ENCODE measurements at places on chromosomes 3 and 15. TPM values are rescaled to one million over a fixed set of nuclear protein-coding genes. Genes with fewer than 3 reads are reported as not detected.

KLF15 gene
- not detected for total RNA-seq

- DNase-seq: no peak
- H3K4me3 ChIP-seq: no peak overlapping the region
- H3K27ac ChIP-seq: no peak overlapping the region
- peaks cover 2% of the 10 kb centered on the region for H3K27me3 ChIP-seq
- no peaks in the 10 kb centered on the region for H3K36me3 ChIP-seq
These were observed 36.2 kb upstream of the COL8A1 start for GRCh38 chr3:99602183-99602582.

- H3K4me1 ChIP-seq: peaks cover 55% of the 10 kb centered on the region
- peak; percentile 63 for DNase-seq
- H3K27ac ChIP-seq: peak overlapping the region; percentile 99
- H3K4me3 ChIP-seq: peak overlapping the region; percentile 95
These were observed 674 bp downstream of the SERP1 start for GRCh38 chr3:150545419-150546225.

- H3K4me1 ChIP-seq: peaks cover 5% of the 10 kb centered on the region
- H3K27ac ChIP-seq: no peak within 1 kb of the TSS
- H3K27me3 ChIP-seq: peaks cover 6% of the 10 kb centered on the region
- H3K36me3 ChIP-seq: no peaks in the 10 kb centered on the region
These were observed at the start of gene GCNT3 for GRCh38 chr15:59611276-59612260. TSS of gene GCNT3 (plus strand) at chr15:59611783. CDS start at chr15:59618239, 6,456 bp downstream.

GRCh38 chr15:91966194-91966552 lies 112.7 kb downstream of the SLCO3A1 start:
- no peak overlapping the region for H3K27ac ChIP-seq
- H3K4me3 ChIP-seq: no peak overlapping the region
- no peak for DNase-seq
- no peaks in the 10 kb centered on the region for H3K27me3 ChIP-seq
- H3K36me3 ChIP-seq: no peaks in the 10 kb centered on the region
- H3K4me1 ChIP-seq: peaks cover 9% of the 10 kb centered on the region

DNA sequence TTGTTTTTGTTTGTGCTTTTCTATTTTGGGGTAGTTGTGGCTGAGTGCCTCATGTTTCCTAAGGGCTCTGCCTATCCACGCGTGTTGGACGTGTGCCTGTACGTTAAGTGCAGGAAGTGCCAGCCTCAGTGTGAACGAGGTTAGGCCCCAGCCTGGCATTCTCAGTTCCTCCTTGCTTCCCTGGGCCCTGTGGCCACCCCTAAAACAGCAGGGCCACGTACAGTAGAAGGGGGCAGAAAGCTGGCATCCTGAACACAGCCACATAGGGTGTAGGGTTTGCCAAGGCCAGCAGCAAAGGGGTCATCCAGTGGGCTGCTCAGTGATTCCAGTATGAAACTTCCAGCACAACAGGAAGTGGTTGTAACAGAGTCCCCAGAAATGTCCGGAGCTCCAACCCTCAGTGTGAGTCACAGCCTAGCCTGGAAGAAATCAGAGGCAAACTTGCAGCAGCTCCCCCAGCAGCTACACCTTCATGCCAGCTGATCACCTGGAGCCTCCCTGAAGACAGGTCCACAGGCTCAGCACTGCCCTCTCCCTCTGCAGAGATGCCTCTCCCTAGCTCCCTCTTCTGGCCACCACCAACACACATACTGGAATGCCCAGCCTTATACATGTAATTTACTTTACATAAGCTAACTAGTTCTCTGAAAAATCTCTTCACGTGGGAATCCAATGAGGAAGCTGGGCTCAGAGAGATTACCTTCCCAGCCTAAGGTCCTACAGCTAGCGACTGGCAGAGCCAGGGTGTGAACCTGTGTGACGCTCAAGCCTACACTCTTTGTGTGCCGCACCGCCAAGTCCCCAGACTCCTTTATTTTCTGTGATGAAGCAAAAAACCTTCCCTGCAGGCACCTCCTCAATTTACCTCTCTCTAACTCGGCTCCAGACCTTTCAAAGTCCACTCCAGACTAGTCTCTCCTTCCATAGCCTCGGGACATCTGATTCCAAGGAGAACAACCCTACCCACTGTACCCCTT lies 26.6 kb downstream of the ILDR1 start:
- H3K27ac ChIP-seq: no peak overlapping the region
- H3K27me3 ChIP-seq: peaks cover 4% of the 10 kb centered on the region
- peak; percentile 44 for DNase-seq
- no peak overlapping the region for H3K4me3 ChIP-seq
- H3K4me1 ChIP-seq: peaks cover 19% of the 10 kb centered on the region

DNA sequence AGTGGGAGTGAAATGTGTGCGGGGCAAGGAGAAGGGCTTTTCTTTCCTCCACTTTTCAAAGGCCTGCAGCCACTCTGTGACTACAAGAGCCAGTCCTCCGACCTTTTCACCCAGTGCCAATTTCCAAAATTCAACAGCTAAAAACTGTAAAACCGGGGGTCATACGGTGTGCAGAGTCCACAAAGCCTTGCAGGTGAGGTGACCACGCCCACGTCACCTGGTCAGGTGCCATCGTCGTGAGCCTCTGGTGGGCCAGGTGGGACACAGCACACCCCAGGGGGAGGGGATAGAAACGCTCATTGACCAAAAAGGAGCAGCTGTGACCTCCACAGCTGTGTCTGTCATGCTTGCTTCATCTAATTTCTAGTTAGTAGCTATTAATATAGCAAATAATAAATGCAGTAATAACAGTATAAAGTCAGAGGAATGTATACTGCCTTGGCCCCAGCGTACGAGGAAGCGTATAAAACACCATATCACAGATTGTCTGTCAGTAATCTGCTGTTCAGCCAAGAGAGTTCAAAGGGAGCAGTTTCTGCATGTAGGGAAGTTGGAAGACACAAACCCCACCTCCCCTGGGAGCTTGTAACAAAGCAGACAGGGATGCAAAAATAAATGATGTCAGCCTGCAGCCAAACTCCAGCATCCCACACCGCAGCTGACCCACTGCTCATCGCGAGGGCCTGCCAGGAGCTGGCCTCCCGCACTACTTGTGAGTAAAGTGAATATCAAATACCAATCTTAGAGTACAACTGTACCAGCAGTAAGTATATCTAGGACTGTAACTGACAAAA lies 86.7 kb downstream of the VGLL4 start:
- H3K36me3 ChIP-seq: peaks cover 33% of the 10 kb centered on the region
- H3K4me3 ChIP-seq: no peak overlapping the region
- no peak for DNase-seq
- no peaks in the 10 kb centered on the region for H3K27me3 ChIP-seq

- H3K36me3 ChIP-seq: peaks cover 74% of the 10 kb centered on the region
- H3K27me3 ChIP-seq: no peaks in the 10 kb centered on the region
- H3K4me3 ChIP-seq: no peak overlapping the region
- H3K27ac ChIP-seq: no peak overlapping the region
- peaks cover 17% of the 10 kb centered on the region for H3K4me1 ChIP-seq
These were observed 53.4 kb downstream of the GSK3B start for GRCh38 chr3:120040813-120041377.

GRCh38 chr15:65887565-65887964 lies 18.3 kb downstream of the RAB11A start:
- H3K4me3 ChIP-seq: no peak overlapping the region
- no peaks in the 10 kb centered on the region for H3K27me3 ChIP-seq
- H3K27ac ChIP-seq: peak overlapping the region; percentile 80
- peaks cover 47% of the 10 kb centered on the region for H3K36me3 ChIP-seq
- peaks cover 76% of the 10 kb centered on the region for H3K4me1 ChIP-seq

- H3K27ac ChIP-seq: no peak overlapping the region
- no peaks in the 10 kb centered on the region for H3K4me1 ChIP-seq
- no peaks in the 10 kb centered on the region for H3K27me3 ChIP-seq
- no peak for DNase-seq
These were observed 289.6 kb downstream of the EFHB start for GRCh38 chr3:19644405-19644804.

GRCh38 chr3:111763001-111763471 lies 96.0 kb upstream of the PHLDB2 start:
- H3K27me3 ChIP-seq: no peaks in the 10 kb centered on the region
- DNase-seq: no peak
- no peak overlapping the region for H3K4me3 ChIP-seq

All from activated CD8-positive, alpha-beta T cell treated with anti-CD3 and anti-CD28 coated beads for 36 hours (primary cell).